ENCODE measurements at places on chromosomes 4 and X. TPM values are rescaled to one million over a fixed set of nuclear protein-coding genes. Genes with fewer than 3 reads are reported as not detected.

DNA sequence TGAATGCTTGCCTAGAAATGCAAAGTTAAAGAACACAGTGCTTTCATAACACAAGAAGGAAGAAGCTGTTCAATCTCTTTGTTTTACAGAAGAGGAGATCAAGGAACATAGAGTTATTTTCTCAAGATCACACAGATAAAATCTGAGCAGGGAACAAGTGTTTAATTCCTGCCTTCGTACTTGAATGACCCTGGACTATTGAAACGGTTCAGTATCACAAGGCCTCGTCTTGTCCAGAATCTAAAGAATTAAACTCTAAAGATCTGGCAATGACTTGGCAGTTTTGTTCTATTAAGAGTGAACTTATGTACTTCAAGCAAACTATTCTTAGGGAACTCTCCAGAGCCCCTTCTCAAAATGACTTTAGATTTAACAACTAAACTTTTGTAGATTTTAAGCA, 97.7 kb downstream of the ANXA5 start:
- DNase-seq, result no peak

DNA sequence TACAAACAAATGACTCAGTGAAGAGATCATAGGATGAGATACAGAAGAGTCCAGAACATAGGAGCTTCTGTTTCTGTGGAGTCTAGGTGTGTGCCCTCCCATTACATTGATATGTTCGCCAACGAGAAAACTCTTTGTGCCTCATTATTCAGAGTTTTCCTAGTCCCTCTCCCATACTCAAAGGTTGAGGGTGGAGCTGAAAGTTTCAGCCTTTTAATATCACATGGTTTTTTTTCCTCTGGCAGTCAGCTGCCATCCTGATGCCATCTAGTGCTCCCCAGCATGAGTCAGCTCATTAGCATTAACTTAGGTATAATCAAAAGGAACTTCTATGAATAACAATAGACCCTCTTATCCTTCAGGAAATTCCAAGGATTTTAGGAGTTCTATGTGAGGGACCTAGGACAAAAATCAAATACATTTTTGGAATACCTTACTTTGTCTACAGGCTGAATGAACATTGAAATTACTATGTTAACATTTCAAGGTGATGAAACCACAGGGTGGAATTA, 559.6 kb upstream of the AMOT start:
- DNase-seq, result no peak

Gene CCSER1
- polyA plus RNA-seq, result 17.6 TPM

Gene TREX2
- polyA plus RNA-seq, result 0.49 TPM

Measured in left renal cortex interstitium (tissue), 4 donors.